ENCODE measurements at places on chromosomes 11 and 22.

DNA sequence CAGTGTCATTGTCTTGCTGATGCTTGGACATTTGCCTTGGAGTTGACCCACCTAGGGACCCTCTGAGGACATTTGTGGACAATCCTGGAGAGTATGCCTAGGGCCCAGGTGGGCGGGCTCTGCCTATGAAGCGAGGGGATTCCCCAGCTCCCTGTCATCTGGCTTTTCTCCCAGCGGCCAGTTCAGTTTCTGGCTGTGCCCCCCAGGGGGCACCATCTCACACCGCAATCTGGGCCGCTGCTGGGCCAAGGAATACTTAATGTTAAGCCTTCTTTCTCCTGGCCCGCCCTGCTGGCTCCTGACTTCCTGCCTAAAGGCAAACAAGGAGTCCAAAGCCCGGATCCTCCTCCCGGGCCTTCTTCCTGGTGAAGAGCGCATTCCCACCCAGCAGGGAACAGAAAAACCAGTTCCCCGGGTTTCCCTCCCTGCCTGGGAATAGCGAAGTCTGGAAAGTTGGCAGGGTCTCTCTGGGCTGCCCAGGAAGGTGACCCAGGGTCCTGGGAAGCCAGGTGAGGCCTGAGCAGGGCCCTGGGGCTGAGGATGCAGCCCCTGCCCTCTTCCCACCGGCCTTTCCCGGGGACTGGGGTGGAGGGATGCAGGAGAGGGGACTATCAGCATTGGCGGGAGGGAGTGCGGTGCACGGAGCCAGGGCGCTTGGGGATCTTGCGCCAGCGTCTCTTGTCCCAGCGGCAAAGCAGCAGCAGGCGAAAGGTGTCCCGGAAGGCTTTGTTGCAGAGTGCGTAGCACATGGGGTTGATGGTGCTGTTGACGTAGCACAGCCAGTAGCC, 11.9 kb downstream of the CHRM1 start:
- peak; percentile 87 for DNase-seq

GRCh38 chr11:125180413-125181305, 16.1 kb downstream of the PKNOX2 start:
- DNase-seq: no peak

DNA sequence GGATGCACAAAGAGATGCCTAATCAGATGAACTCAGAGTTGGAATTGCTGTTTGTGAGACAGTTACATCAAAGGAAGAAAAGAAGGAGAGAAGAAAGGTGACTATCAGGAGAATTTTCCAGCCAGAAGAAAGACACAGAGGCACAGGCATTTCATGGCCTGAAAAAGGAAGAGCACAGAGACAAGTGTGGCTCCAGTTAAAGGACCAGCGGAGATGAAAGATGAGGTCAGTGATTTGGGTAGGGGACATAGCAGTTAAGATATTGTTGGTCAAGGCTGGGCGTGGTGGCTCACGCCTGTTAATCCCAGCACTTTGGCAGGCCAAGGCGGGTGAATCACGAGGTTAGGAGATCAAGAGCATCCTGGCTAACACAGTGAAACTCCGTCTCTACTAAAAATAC, 3.4 kb upstream of the ZNF280A start:
- DNase-seq: no peak

DNA sequence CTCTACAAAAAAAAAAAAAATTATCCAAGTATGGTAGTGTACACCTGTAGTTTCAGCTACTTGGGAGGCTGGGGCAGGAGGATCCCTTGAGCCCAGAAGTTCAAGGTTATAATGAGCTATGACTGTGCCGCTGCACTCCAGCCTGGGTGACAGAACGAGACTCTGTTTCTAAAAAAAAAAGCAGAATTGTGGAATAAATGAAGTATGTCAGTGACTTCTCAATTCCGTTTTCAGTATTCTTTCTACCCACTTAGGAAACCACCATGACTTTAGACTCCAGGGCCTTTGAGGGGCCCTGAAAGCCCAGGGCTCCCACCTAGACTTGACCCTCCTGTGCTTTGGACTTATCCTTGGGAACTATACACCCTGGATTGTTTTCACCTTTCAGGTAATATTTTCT, 6.5 kb upstream of the NUP160 start:
- no peak for DNase-seq

GRCh38 chr11:36405585-36406367, 104.3 kb downstream of the TRAF6 start:
- DNase-seq: no peak

GRCh38 chr11:35947437-35947836, 3.6 kb downstream of the LDLRAD3 start:
- no peak for DNase-seq

GRCh38 chr11:74773476-74773875, 24.8 kb downstream of the RNF169 start:
- no peak for DNase-seq

- peak; percentile 47 for DNase-seq
Observed at GRCh38 chr11:36748836-36749235, 150.8 kb upstream of the RAG2 start.

DNA sequence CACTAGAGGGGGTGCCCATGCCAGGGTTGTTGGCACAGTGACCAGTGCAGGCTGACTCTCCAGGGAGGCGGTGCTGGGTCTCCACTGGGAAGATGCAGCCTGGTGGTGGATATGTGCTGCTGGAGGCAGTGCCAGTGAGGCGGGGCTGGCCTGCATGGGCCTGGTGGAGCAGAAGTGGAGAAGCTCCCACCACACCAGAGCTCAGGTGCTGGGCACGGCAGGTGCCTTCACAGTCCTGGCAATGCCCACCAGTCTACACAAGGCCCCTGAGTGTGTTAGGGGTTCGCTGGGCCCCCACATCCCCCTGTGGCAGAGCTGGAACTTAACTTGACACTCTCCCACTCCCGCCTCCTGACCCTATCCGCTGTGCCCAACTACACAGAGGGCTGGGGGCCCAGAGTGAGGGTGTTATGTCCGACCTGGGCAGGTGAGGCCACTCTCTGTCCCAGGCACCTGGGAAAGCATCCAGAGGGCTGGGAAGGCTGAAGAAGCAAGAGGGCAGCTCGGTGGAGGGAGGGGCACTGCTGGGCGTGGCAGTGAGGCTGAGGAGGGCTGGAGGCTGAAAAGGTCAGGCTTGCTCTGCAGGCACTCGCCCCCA, 102.4 kb upstream of the B3GAT1 start:
- no peak for DNase-seq

- no peak for DNase-seq
Observed at GRCh38 chr11:93100211-93100610, 97.6 kb downstream of the SLC36A4 start.

GRCh38 chr22:34122042-34122441, 201.8 kb upstream of the LARGE1 start:
- DNase-seq: no peak

DNA sequence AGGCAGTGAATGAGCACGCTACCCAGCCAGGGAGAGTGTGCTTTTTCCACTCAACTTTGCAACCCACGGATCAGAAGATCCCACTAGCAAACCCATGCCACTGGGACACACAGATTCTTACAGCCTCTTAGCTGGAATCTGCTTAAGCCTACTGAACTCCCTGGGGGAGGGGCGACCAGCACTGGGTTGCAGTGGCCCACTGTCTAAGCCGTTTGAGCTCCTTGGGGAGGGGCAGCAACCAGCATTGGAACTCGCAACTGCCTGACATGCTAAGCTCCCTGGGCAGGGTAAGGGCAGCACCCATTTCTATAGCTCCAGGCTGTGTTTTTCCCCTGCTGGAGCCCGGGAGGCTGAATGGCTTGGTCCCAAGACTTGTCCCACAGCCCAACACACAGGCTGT, 99.6 kb downstream of the FAM168A start:
- DNase-seq: no peak

GRCh38 chr22:30574095-30574981, at the start of gene GAL3ST1:
Gene GAL3ST1, minus strand, starts transcription at chr22:30574665. Its CDS starts 17,273 bp downstream, at chr22:30557392.
- peak; percentile 42 for DNase-seq

DNA sequence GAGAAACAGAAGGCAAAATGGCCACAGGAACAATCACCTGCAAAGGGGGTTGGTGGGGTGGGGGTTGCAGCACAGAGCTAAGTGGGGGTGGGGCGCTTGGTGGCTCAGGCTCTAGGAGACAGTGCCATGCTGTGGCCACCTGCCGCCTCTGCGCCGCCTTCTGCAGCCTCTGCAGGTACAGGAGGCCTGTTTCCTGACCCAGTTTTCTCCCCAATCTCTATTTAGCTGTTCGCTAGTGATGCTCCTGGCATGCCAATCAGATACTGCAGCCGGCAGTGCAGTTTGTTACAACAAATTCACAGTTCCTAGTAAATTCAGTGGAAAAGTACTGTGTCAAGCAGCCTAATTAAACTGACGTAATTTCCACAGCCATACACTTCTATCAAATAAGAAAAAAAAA, 106.4 kb downstream of the SERGEF start:
- no peak for DNase-seq

GRCh38 chr11:109783014-109783413, 310.2 kb upstream of the ZC3H12C start:
- no peak for DNase-seq

- peak; percentile 82 for DNase-seq
Observed at GRCh38 chr11:121575250-121575962, 122.6 kb upstream of the SORL1-AS1 start.

DNA sequence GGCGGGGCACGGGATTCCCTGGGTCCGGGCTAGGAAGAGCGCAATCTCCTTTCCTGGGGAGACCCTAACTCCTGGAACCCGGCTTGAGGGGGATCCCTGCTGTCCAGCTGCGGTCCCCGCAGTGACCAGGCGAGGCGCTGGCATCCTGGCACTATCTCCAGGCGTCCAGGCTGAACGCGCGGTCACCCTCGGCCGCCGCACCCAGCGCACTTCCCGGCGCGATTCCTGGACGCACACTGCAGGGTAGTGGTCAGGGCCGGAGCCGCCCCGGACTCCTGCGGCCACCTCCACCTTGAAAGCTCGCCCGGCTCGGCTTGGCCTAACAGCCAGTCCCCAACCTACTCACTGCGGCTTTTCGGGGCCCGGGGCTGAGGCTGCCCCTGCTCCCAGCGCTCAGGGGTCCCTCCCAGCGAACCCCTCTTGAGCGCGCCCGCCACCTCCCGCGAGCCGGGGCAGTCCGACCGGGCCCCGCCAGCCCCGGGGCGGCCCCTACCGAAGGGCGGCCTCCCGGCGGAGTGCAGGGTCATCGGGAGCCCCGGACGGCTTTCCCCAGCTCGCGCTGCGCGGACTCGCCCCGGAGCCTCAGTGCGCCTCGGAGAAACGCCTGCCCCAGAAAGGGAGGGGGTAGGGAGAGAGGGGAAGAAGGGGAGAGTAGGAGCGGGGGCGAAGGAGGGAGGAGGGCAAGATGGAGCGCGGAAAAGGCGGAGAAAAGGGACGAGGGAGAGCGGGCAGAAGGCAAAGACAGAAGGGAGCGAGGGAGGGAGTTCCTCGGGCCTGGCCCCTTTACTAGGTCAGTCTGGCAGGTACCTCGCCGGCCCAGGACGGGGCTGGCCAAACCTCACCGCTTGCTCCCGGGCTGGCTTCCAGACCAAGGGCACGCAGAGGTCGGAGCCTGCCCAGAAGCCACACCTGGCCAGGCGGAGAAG, 1.0 kb downstream of the POU2AF3 start:
- DNase-seq: peak; percentile 75
